Activated CD4-positive, CD25-positive, alpha-beta regulatory T cell treated with anti-CD3 and anti-CD28 coated beads, Interleukin-2, amount 50 U/mL, for 16 hours (primary cell): ENCODE measurements at places on chromosomes 4 and X.

- no peak for DNase-seq
Measured at GRCh38 chr4:2142630-2143427, 83.7 kb downstream of the NAT8L start.

GRCh38 chr4:177214935-177215334 lies 94.7 kb upstream of the NEIL3 start:
- no peak for DNase-seq

GRCh38 chr4:47531241-47531953 lies 46.3 kb downstream of the ATP10D start:
- DNase-seq = no peak

GRCh38 chr4:77443941-77444340 lies 161.7 kb upstream of the CXCL13 start:
- DNase-seq = no peak

GRCh38 chr4:102447413-102447812 lies 53.7 kb upstream of the NFKB1 start:
- DNase-seq = no peak

GRCh38 chrX:102883491-102883890 lies 53.6 kb upstream of the RAB40AL start:
- no peak for DNase-seq

- no peak for DNase-seq
Measured at GRCh38 chr4:99998062-99998867, 48.2 kb upstream of the H2AZ1 start.

GRCh38 chr4:174713181-174713580 lies 115.9 kb downstream of the GLRA3 start:
- no peak for DNase-seq

DNA sequence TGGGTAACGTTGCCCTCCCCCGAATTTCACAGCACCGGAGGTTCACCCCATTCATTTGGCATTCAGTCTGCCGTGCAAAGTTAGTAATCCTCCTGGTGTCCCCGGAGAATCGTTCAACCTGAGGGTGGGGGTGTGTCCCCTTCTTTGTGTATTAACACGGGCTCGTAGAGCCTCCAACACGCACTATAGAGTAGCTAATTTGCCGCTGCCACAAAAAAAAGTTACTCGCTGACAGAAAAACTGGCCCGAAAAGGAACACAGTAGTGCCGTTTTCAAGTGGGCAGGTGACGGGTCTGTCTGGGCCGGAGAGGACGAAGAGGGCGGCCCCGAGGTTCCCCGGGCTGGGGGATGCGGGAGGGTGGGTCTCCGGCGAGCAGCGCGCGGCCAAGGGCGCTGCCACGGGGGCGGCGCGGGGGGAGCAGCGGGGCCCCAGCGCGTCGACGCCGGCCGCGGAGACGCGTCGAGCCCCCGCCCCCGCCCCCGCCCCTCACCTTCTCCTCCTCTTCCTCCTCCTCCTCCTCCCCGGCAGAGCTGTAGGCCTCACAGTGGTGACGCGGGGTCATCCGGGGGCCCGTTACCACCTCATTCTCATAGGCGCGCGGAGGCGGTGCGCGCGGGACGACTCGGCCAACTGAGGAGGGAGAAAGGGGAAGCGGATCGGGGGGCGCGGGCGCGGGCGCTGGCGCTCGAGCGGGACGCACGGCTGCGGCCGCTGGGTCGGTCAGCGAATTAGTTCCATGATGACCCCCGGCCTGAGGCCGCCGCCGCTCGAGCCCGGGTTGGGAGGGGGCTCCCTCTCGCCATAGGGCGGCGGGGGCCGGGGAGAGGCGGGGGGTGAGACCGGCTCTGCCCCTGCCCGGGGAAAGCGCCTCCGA lies 571 bp downstream of the CCNI start:
- peak; percentile 69 for DNase-seq

DNA sequence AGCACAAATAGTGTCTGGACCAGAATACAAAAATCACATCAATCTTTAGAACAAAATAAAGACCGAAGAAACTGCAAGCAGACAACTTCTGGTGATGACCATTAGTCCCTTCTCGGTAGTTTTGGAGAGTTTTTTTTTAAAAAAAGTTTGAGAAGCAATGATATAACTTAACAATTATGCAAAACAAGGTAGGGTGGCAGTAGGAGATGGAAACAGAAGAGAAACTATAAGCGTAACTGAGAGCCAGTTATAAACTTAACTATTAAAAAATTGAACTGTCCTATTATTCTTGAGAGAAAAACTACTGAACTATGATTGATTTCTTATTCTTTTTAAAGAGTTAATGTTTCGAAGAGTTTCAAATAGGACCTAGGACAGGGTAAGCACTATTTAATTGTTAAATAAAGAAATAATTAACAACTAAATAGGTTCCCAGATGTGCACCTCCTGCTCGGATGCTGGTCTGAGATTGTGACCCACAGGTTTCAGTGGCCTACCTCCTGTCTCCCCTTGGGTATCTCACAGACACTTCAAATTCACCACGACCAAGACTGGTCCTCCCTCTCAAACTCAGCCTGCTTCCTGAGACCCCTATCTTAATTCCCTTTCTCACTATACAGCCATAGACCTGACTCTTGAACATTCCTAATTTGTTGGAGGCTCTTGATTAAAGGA lies 81.3 kb downstream of the LEF1 start:
- DNase-seq = no peak

DNA sequence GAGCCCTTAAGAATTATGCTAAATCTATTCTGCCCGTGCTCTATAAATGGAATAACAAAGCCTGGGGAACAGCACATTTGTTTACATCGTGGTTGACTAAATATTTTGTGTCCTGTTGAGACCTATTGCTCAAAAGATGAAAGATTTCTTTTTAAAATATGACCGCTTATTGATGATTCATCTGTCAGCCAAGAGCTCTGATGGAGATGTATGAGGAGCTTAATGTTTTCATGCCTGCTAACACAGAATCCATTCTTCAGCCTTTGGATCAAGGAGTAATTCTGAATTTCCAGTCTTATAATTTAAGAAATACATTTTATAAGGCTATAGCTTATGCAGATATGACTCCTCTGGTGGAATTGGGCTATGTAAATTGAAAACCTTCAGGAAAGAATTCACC lies 271.3 kb upstream of the FAT4 start:
- no peak for DNase-seq

GRCh38 chr4:130486186-130486585 lies 1390.2 kb downstream of the C4orf33 start:
- DNase-seq = no peak

DNA sequence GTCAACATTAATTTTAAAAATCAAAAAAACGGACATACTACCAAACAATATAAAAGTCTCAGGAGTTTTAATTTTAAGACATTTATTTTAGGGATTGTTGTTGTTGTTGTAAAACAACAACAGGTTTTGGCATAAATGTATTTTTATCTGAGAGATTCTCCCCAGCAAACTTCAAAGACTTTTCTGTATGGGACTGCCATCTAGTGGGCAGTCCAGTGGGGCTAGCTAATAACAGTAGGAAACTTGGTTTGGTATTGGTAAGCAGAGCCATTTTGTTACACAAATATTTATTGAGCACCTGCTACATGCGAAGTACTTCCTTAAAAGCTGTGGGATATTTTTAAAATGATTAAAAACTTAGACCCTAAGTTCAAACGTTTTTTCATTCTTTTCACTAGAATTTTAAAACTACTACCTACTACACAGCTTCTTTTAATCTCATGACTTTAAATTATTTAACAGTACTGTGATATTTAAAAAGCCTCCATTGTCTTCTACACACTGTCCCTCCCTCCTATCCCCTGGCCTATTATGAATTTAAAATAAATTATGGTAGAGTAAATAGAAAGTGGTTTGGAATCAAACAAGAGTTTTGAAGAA lies 1028.4 kb upstream of the INTU start:
- no peak for DNase-seq

- no peak for DNase-seq
Measured at GRCh38 chrX:23435575-23435974, 100.9 kb downstream of the PTCHD1 start.

DNA sequence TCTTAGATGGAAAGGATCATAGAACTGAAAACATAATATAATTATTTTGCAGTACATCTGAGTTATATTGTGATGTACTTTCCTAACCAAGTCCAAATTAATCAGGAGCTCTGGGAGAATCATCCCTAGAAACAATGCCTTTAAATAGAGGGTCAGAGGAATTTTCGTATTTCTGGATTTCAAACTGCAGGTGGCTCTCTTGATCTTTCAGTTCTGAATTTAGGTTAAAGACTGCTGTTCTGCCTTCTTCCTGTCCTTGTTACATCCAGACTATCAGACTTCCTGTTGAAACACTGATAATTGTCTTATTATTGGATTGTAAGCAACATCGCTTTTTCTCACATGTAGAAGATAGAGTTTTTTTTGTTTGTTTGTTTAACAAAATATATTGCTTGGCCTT lies 142.7 kb downstream of the RPA4 start:
- DNase-seq = no peak

- DNase-seq = no peak
Measured at GRCh38 chr4:156939801-156940200, 31.8 kb downstream of the PDGFC start.

- no peak for DNase-seq
Measured at GRCh38 chrX:10474510-10474909, 145.9 kb downstream of the MID1 start.
